Non-pigmented ciliary epithelial cell (primary cell): ENCODE measurements at places on chromosomes 3 and 15.

DNA sequence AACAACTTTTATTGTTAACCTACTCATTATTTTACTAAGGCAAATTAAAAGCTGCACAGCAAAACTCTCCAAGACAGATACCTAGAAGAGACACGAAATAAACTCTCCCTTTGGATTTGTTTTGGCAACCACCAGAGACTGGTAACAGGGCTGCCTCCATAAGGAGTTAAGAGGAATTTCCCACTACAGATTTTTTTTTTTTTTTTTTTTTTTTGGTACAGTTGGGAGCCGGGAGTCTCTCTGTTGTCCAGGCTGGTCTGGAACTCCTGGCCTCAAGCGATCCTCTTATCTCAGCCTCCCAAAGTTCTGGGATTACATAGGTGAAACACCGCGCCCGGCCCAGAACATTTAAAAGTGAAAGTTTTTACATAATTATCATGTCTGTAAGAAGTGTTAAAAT is 73.6 kb upstream of the VGLL4 start:
- no peak for DNase-seq

GRCh38 chr3:53768478-53769459 is 77.5 kb downstream of the CHDH start:
- DNase-seq, result no peak

DNA sequence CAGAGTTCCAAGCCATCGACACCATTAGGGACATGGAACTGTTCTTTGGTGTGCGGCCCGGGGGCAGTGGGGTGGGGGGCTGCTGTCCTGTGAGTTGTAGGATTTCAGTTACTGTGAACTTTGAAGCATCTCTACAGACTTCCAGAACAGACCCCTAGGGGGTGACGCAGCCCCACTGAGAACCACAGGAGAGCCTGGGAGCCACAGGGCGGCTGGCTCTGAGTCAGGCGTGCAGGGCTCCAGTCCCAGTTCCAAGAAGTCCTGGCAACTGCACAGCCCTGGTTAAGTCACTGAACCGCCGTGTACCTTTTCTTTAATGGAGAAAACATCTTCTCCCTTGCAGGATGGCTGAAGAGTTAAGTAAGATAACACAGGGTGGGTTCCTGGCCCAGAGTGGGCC is 23.5 kb upstream of the LRTM1 start:
- DNase-seq, result no peak

DNA sequence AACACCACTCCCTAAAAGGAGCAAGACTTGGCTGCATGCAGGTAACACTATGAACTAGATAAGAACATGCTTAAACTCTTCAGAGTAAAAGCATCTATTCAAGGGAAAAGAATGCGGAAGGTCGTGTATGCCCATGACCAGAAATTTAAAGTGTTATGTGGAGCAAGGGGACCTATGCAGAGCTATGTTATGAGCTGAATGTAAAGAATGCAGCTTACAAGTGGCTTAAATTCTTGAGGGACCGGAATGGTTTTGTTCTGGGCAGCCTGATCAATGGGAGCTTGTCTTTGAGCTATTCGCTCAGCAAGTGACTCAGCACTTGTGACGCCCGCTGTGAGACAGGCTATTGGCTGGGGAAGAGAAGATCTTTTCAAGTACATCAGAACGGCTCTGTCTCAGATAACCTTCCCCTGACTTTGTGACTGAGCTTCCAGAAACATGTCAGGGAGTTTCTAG is 367.5 kb upstream of the THBS1 start:
- peak; percentile 99 for DNase-seq

GRCh38 chr3:13750731-13751130 is 129.1 kb downstream of the WNT7A start:
- no peak for DNase-seq

GRCh38 chr3:189687475-189687874 is 56.3 kb downstream of the TP63 start:
- DNase-seq, result no peak

DNA sequence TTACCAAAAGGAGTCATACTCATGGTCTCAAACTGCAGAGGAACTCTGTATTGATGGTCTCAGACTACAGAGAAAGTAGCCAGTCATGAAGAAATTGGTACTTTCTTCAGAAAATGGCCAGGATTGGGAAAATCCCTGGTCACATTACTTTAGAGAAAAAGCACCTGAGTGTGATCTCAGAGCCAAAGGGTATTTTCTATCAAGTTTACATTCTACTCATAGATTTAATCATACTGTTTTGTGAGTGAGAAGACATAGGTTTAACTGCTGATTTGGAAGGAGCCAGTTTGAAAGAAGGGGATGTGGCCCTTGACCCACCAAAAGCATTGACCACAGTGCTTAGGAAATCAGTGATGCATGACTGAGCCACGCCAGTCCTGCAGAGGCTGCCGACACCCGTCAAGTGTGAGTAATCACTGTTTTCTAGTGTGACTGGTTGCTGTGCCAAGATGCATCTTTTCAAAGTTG is 203.6 kb downstream of the AKAP13 start:
- DNase-seq, result peak; percentile 41

- DNase-seq, result no peak
Observed at GRCh38 chr15:66777596-66778313, 75.7 kb downstream of the SMAD6 start.

DNA sequence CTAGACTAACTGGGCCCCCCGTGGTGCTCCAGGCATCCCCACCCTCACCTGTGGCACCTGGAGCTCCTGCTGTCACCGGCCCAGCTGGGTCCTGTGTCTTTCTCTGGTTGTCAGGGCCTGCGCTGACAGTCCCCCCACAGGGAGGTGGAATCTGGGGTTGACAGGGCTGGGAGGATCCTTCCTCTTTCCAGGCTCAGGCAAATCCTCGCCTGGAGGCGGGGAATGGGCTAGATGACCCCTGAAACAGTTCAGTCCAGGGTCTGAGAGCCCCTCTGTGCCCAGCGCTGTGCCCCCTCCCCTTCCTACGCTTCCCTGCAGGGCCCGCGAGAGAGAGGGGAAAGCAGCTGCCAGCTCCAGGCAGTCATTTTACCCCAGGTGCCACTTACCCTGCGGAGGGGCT is 50.1 kb upstream of the MCF2L2 start:
- DNase-seq, result no peak

- DNase-seq, result peak; percentile 81
Observed at GRCh38 chr3:149702691-149703441, 45.0 kb upstream of the WWTR1 start.

- no peak for DNase-seq
Observed at GRCh38 chr15:66405007-66405406, 18.3 kb downstream of the MAP2K1 start.

GRCh38 chr3:40969756-40970466 is 229.4 kb upstream of the CTNNB1 start:
- no peak for DNase-seq

- no peak for DNase-seq
Observed at GRCh38 chr3:59316688-59317275, 267.0 kb upstream of the CFAP20DC start.

DNA sequence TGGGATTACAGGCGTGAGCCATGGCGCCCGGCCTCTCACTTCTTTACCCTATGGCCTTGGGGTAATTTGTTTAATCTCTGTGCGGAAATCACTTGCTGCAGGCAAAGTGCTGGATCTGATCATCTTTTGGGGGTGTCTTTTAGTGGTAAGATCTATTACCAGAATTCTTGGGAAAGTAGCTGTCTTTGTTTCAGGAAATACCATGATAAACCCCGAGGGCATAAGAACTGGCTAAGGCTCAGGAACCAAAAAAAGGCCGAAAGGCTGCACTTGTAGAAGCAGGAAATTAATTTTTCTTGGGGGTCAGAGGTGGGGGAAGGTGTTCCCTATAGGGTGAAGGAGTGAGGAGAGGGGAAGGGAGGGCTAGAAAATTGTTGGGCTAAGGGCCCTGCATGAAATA is 22.7 kb upstream of the IGF2BP2 start:
- no peak for DNase-seq

- DNase-seq, result no peak
Observed at GRCh38 chr3:3191675-3192285, 12.3 kb upstream of the CRBN start.

DNA sequence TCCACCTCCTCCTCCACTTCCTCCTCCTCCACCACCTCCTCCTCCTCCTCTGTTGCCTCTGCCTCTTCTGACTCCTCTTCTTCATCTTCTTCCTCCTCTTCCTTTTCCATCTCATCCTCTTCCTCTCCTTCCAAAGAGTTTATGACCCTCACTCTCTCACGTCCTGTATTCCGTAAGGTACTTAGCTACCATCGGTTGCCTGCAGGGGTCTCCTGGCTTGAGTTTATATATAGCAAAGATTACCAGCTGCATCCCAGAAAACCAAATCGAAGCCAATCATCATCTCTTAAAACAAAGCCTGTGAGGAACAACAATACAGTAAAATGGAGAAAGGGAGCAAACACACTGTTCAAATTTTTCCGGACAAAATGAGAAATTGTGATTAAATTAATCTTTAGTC is 317.4 kb downstream of the C3orf38 start:
- DNase-seq, result no peak

GRCh38 chr3:11718637-11719405 is 75.1 kb upstream of the VGLL4 start:
- DNase-seq, result no peak

- no peak for DNase-seq
Observed at GRCh38 chr15:69792823-69793222, 304.9 kb downstream of the TLE3 start.

GRCh38 chr15:58551084-58551763 is 119.4 kb downstream of the LIPC start:
- no peak for DNase-seq

DNA sequence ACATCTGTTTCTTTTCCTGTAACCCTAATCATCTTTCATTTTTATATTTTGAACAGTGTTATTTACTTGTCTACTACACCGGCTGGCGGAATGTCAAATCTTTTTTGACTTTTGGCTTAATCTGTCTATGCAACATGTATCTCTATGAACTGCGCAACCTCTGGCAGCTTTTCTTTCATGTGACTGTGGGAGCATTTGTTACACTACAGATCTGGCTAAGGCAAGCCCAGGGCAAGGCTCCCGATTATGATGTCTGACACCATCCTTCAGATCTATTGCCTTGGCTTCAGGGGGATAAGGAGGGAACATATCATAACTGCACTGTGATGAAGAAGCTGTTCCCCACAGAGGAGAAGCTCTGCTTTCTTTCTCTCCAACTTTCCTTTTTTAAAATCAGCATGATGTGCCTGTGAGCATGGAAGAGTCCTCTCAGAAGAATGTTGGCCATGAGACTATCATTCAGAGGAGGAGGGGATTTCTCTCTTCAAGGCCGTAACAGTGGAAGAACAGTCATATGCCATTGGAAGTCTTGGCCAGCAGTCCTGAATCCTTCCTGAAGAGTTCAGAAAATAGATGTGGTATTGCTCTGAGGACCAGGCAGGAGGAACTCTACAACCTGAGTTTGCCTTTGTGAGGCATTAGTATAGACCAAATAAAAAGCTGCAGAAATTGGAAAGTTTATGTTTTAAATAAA is 69.9 kb downstream of the SEC22A start:
- no peak for DNase-seq

- no peak for DNase-seq
Observed at GRCh38 chr15:76752549-76752948, 152.6 kb downstream of the SCAPER start.

GRCh38 chr3:48186631-48187300 is 1.5 kb downstream of the CDC25A start:
- no peak for DNase-seq

DNA sequence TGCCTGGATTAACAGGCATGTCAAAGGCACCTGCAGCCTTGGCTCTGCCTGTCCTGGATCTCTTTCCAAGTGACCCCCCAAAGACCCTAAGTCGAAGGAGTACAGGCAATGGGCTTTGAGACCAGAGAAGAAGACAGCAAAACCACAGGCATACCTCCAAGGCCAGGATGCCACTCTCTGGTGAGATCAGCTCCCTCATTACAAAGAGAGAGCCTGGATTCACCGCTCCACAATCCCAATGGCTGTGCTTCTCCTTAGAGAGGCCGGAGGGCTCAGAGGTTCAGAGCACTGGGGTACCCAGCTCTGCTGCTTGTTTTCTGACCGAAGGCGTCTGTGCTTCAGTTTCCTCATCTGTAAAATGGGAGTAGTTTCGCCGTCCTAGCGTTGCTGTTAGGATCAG is 154.6 kb upstream of the MEF2A start:
- no peak for DNase-seq

- no peak for DNase-seq
Observed at GRCh38 chr3:34077417-34078195, 279.2 kb downstream of the PDCD6IP start.

DNA sequence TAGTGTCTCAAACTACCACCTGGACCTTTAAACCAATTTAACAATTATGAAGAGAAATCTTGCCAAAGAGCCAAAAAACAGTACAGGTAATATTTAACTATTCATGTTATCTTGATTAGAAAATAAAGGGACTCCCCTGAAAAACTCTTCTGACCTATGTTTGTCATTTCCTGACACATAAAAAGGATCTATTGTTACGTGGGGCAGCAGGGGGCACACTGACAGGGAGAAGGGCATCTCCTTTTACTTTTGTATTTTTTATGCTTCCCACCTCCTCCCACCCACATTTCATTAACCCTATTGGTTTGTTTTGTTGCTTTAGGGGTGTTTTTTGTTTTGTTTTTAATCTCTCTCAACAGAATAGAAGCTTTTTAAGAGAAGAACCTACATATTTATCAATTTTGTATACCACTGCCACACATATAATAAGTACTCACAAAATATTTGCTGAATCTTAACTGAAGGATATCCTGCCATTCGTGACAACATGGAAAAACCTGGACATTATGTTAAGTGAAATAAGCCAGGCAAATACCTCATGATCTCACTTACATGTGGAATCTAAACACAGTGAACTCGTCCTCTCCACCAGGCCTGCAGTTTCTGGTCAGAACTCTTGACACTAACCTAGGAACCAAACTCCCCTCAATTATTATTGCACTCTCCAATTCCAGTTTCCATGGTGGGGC is 17.7 kb downstream of the STAG1 start:
- DNase-seq, result no peak

- peak; percentile 10 for DNase-seq
Observed at GRCh38 chr15:45048794-45049631, 26.0 kb downstream of the SORD start.

GRCh38 chr15:31051496-31052080 is 49.9 kb downstream of the TRPM1 start:
- no peak for DNase-seq

DNA sequence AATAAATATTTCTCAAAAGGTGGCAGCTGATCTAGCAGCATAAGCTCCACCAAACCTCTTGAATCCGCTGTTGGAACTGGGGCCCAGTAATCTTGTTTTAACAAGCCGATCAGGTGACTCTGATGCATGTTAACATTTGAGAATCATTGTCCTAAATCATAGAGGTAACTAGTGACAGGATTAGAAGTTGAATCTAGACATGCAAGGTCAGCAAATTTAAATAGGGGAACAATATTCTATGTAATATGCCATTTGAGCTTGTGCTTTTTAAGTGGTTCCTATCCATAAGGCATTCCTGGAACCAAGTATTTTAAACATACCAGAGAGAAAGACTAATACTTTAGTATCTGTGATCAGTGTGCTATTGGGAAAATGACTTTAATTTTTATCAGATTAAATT is 412.8 kb downstream of the PYDC2 start:
- DNase-seq, result no peak

DNA sequence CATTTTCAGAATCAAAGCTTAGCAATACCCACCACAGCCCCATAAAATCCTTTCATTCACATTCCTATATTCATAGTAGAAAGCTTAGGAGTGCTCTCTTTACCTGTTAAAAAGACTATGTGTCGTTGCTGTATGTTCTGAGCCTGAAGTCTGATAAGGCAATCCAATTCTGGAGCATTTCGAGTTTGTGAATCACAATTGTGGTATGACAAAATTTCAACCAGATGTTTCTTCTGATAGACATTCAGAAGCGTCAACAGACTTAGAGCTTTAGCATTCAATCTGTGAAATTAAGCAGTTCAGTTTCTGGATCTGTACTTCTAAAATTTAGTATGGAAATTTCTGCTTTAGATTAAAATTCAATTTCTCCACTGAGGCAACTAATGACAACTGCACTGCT is 58.3 kb downstream of the TASOR start:
- peak; percentile 28 for DNase-seq
